Nucleus accumbens (tissue), 56 donors: ENCODE measurements at places on chromosomes 16 and 17.

DNA sequence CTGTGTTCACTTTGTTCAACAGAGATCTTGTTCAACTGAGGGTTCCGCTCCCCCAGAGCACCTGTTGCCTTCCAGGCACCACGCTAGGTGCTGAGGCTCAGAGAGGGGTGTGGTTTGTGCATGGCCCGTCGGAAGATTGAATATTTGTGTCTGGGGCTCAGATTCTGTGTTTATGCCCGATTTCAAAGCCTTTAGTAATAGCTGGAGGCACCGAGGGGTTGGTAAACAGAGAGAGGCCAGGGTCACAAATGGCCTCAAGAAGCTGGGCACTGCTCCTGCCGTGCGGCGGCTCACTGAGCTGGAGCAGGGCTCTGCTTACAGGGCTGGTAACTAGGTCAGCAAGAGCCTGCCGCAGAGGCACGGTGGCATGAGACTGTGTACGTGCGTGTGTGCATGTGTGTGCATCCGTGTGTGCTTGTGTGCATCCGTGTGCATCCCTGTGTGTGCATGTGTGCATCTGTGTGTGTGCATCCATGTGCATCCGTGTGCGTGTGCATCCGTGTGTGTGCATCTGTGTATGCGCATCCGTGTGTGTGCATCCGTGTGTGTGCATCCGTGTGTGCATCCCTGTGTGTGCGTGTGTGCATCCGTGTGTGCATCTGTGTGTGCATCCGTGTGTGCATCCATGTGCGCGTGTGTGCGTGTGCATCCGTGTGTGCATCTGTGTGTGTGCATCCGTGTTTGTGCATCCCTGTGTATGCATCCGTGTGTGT, 5.4 kb downstream of the ITGAE start:
- DNase-seq, result no peak

DNA sequence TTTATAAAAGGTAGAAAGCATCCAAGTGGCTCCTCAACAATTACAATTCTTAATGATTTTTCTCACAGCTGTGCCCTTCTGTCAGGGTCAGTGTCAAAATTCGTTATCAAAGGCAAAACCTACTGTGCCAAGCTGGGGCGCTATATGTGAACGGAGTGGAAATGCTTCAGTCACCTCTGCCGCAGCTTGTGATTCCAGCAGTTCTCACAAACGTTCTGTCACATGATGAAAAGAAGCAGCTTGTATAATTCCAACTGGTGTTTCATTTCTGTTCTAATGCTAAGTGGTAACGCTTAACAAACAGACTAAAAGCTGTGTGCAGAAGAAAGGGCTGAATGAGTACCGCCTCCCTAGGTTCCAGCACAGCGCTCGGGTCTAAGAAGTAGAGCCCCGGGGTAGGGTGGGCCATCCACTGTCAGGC, 14.2 kb downstream of the PLD6 start:
- DNase-seq, result no peak

DNA sequence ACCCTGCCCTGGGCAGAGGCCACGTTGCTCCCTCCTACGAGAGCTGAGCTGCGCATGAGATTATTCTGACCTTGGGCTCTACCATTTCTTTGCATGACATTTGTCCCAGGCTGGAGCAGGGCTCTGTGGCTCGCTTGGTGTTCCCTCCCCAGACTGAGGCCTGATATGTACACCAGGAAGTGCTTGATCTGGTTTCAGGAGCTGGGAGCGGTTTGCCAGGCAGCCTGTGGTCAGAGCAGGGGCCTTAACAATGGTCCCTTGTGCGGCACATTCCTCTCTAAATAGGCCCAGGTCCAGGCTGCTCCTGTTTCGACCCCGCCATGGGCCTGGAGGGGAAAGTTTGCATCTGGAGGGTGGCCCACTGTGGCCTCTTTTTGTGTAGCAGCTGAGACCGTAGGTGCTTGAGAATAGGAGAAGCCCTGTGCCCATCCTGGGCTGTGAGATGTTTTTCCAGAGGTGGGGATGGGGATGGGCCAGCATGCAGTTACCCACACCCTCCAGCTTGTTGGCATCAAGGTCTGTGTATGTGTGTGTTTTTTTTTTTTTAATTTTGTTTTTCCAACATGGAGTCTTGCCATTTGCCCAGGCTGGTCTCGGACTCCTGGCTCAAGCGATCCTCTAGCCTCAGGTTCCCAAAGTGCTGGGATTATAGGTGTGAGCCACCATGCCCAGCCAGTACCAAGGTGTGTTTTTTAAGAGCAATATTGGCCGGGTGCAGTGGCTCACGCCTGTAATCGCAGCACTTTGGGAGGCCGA, 253.9 kb downstream of the SEC14L1 start:
- DNase-seq, result no peak

DNA sequence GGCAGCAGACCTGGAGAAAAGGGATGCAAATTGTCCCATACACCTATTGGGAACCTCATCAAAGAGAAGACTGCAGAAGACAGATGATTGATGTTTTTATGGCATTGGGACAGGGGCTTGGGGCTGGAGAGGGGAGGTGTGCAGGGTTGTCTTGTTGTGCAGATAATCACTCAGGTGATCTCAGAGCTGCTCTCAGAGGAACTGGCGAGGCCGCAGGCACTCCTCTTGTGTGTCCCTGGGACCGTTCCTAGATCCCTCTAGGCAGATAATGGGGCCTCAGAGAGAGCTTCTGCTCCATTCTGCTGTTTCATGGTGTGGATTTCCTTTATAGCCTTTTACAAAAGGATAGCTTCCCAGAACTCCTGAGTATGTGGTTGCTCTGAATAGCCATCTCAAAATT, 1.6 kb downstream of the RNF213 start:
- no peak for DNase-seq
